ENCODE measurements at places on chromosomes 5 and 9.

GRCh38 chr9:99478469-99479027 is 256.5 kb downstream of the SEC61B start:
- DNase-seq: no peak

- no peak for DNase-seq
Observed at GRCh38 chr9:134686896-134687295, 45.3 kb downstream of the COL5A1 start.

- DNase-seq: no peak
Observed at GRCh38 chr5:81630684-81631083, 120.2 kb downstream of the SSBP2 start.

DNA sequence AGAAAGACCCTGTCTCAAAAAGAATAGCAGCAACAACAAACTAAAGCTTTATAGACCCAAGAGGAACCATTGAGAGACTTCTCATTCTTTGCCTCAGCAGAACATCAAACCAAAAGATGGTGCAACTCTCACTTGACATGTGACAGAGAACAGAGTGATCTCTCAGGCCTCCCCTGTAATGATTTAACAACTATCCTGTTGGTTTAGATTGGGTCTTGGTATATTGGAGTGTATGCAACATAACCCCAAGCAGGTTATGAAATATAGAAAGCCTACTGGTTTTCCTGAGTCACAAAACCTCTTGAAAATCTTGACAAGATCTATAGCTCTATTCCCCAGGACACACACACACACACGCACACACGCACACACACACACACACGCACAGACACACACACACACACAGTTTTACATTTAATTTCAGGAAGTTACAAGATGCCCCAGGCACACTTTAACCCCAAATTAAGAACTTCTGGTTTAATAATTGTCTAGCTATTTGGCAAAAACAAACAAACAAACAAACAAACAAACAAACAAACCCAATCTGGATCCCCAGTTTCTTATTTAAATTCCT is 6.5 kb upstream of the FGF1 start:
- no peak for DNase-seq

All from Daoy (cell line).